Esophagus squamous epithelium (tissue), 5 donors: ENCODE measurements at places on chromosomes 7 and 10.

- H3K4me1 ChIP-seq = peaks cover 9% of the 10 kb centered on the region
- H3K27me3 ChIP-seq = no peaks in the 10 kb centered on the region
- no peak for DNase-seq
- no peaks in the 10 kb centered on the region for H3K36me3 ChIP-seq
These were observed 6.0 kb upstream of the NANOS1 start for GRCh38 chr10:119023553-119023868.

DNA sequence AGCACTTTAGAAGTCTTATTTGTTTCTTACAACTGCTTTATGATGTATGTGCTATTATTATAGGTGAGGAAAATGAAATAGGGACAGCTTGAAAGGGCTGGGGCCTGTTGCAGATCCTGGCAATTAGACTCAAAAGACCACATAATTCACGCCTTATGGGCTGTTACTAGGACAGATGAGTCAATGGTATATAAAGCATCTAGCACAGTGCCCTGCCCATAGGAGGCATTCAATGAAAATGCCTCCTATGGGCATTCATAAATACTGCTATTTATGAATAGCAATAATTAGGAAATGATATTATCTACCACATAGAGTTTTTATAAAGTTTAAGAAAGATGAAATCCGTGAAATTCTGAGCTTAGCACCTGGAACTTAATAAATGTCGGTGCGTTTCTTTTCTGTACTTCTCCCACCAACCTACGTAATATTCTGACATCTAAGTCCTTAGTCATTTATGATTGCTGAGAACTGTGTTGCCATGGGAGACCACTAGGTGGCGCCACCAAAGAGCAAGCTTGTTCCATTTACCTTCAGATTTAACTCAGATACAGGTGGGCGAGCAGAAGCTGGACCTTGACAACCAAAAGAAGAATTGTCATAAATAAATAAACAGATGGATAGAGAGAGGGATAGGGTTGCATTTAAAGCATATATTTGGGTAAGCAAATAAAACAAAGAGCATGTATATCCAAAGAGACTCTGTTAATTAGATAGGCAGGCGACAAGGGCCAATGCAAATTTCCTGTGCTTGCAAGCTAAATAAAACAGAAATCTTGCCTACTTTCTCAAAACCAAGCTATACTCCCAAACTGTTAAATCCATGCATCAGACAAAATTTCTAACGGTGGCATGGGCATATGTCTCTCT is 699.9 kb downstream of the INHBA start:
- H3K27me3 ChIP-seq = no peaks in the 10 kb centered on the region
- H3K4me1 ChIP-seq = no peaks in the 10 kb centered on the region
- no peaks in the 10 kb centered on the region for H3K36me3 ChIP-seq
- no peak for DNase-seq

DNA sequence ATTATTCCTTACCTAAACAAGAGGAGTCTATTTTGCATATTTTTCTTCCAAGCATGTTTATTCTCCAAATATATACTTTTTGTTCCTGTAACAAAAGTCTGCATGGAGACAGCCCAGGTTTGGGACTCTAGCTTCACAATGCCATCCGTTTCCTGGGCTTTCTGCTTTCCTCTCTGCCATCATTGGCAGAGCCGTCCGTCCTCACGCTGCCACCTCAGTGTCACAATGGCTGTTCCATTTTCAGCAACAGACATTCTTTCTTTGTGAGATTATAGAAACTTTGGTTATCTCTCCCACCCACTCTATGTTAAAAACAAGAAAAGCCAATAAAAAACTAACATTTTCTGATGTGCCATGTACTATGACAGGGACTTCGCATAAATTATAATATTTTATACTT is 825.2 kb downstream of the REEP3 start:
- no peak overlapping the region for H3K27ac ChIP-seq
- H3K36me3 ChIP-seq = no peaks in the 10 kb centered on the region
- H3K27me3 ChIP-seq = no peaks in the 10 kb centered on the region
- no peaks in the 10 kb centered on the region for H3K4me1 ChIP-seq
- H3K4me3 ChIP-seq = no peak overlapping the region

- peaks cover 5% of the 10 kb centered on the region for H3K36me3 ChIP-seq
- no peak overlapping the region for H3K27ac ChIP-seq
- H3K27me3 ChIP-seq = peaks cover 55% of the 10 kb centered on the region
- DNase-seq = no peak
- H3K4me1 ChIP-seq = peaks cover 8% of the 10 kb centered on the region
These were observed 162.8 kb downstream of the NRF1 start for GRCh38 chr7:129774359-129774758.

DNA sequence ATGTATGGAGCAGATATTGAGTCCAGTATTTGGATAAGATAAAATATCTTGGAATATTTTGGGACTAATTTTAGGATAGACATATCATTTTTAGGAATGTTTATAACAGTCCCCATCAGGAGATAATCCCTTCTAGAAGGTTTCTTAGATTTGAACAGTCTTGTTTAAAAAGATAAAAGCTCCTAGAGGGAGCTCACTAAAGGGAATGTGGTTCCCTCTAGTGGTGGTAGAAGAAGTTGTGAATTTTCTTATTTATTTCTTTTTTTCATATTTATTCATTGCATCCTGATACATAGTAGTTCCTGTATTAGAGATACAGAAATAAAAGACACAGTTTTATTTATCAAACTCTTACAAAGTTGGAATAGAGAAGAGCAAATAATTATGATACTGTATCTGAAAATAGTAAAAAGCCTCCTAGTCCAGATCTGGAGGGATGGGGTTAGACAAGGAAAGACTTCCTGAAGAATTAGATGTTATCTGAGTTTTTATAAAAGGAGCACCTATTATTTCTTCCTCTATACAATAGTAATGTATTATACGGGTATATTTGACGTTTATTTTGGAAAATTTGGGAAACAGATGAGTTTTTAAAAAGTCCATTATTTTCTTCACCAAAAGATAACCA is 24.5 kb upstream of the KLF14 start:
- H3K4me3 ChIP-seq = no peak overlapping the region

GRCh38 chr10:102775201-102775934 is 31.6 kb downstream of the WBP1L start:
- H3K27me3 ChIP-seq = no peaks in the 10 kb centered on the region
- peak overlapping the region; percentile 87 for H3K27ac ChIP-seq
- no peaks in the 10 kb centered on the region for H3K36me3 ChIP-seq
- DNase-seq = no peak
